ENCODE measurements at places on chromosomes 1 and 21.

DNA sequence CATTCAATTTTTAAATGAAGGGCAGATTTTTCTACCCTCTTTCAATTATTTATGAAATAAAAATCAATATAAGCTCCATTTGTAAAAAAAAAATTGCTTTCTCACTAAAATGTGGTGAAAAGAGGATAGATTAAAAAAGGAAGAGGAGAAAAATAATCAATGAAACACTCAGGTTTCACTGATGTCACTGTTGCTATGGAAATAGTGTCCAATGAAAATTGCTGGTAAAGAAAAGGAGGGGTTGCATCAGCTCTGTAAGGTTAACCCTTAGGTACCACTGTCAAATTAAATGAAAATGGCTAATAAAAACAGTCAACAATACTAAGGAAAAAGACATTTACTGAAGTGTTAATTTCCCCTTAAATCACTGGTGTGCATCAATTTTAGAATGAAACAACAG, 91.6 kb upstream of the TTC39A start:
- no peak for DNase-seq

DNA sequence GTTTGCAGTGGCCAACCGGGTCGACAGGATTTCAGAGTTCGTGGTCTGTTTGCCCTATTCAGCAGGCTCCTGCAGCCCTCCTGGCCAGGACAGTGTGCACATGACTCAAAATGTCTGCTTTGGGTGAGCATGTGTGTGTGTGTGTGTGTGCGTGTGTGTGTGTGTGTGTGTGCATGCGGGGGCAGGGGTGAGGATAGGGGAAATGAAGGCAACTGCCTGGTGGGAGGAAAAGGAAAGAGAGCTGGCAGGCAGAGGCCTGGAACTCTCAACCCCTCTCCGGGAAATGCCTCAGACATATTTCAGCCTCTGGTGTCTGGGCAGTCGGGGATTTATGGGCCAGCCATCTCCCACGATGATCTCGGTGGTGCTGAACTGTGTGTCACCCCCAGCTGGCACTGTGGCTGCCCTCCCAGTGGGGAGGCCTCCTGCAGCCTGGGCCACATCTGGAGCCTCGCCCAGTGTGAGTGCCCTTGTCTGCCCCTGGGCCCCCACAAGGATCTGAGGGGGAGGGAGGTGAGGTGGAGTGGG, 15.2 kb downstream of the CDCP2 start:
- DNase-seq = no peak

DNA sequence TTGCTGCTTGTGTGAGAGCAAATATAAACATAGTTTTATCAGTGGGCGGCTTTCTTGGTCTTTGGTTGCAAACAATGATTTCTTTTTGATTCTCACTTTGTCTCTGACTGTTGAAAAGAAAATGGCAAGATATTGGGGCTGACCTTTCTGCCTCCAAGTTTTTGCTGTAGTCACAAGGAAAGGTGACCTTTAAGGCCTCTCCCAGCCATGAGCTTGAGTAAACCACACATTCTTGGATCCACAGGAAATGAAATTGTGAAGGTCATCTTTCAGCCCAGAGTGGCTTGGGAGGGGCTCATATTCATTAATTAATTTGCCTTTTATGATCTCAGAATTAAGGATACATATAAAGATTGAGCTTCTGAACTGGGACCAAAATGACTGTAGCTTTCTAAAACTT, 241.6 kb downstream of the BACH1 start:
- DNase-seq = no peak

DNA sequence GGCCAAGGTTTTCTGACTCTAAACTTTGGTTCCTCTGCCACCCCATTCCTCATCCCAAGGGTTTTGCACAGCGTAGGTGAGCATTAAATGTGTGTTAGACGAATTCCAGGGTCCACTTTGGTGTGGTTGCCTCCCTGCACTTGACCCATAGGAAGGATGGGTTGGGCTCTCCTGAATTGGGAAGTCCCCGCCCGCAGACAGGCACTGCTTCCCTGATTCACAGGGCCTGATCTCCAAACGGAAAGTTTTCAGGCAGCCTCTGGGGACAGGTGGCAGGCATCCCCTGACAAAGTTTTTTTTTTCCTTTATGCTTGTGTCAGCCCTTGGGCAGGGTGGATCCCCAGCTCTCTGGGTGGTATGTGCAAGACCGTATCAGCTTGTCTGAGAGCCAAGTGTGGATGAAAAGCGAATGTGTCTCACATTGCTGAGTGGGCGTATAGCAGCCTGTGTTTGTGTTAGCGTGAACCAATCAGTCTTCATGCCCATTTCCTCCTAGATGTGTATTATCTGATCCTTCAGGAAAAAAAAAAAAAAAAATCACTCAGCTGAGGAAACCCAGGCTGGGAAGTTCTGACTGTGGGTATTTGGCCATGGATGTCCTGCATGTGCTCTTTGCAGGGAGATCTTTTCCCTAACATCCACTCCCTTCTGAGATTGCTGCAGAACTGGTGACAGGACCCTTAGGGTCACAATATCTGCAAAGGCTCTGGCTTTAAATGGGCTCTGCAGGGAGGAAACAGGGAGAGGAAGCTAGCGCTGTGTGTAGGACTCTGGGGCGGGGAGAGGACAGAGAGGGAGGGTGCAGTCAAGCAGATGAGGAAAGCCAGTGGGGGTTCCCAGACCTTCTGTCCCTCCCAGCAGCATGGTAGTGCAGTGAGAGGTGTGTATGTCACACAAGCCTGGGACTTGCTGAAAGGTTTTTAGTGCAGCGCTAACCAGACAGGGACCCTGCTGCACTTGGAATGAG, 42.2 kb upstream of the TRABD2B start:
- peak; percentile 48 for DNase-seq

GRCh38 chr1:34500451-34500850, 254.4 kb upstream of the GJB5 start:
- no peak for DNase-seq
